NCI-H82 (cell line): ENCODE measurements at places on chromosomes 12 and 14.
A peak's percentile ranks its signal among the peaks of the same experiment; 100 is the strongest.

GRCh38 chr12:49055092-49055491 lies 5.5 kb downstream of the KMT2D start:
- no peak for DNase-seq

DNA sequence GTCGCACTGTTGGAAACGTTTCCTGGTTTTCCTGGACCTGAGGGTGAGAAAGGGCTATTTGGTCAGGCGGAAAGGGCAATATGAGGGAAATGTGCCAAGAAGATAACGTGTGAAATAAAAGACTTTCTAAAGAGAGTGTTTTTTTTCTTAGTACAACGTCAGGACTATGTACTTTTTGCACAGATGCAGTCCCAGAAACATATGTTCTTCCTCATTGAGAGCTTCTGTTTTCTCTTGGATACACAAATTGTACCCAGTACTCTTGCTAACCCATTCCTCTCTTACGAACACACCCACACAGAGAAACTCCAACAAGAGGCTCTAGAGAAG lies 669 bp upstream of the PKP2 start:
- DNase-seq, result no peak

DNA sequence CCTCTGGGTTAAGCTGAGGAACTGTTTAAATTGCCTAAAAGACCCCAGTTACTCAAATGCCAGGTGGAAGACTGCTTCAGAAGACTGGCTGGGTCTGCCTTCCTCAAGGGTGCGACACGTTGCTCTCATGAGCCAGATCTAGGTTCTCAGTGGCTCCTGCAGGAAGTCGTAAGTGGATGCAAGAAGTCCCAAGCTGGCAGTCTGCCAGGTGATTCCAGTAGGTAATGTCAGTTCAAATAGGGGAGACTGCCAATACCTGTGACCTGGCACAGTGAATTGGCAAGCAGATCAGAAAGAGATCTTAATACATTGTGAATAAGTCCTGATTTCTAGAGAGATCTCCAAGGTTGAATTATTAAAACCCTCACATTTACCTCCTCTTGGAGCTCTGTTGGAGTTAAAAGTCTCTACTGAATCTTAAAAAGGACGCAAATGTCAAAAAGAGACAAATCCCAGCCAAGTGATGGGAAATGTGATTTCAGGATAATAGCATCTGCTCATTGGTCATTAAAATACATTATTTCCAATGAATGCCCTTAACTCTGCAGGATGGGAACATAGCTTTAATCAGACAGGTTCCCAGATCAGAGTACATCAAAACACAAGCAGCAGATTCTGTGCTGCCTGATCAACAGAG lies 98.8 kb upstream of the FRMD6 start:
- DNase-seq, result peak; percentile 44

- DNase-seq, result no peak
Observed at GRCh38 chr14:55265197-55265596, 6.0 kb upstream of the FBXO34 start.

- no peak for DNase-seq
Observed at GRCh38 chr14:32083789-32084188, 6.7 kb downstream of the ARHGAP5 start.

DNA sequence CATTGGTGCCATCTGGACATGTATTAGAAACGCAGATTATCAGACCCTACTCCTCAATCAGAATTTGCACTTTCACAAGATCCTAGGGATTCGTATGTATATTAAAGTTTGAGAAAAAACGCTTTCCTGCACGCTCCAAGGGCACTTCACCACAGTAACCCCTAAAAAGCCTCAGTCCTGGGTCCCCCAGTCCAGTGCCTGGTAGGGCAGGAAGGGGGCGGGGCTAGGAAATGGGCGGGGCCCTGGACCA lies 369 bp downstream of the DEPDC4 start:
- DNase-seq, result no peak

DNA sequence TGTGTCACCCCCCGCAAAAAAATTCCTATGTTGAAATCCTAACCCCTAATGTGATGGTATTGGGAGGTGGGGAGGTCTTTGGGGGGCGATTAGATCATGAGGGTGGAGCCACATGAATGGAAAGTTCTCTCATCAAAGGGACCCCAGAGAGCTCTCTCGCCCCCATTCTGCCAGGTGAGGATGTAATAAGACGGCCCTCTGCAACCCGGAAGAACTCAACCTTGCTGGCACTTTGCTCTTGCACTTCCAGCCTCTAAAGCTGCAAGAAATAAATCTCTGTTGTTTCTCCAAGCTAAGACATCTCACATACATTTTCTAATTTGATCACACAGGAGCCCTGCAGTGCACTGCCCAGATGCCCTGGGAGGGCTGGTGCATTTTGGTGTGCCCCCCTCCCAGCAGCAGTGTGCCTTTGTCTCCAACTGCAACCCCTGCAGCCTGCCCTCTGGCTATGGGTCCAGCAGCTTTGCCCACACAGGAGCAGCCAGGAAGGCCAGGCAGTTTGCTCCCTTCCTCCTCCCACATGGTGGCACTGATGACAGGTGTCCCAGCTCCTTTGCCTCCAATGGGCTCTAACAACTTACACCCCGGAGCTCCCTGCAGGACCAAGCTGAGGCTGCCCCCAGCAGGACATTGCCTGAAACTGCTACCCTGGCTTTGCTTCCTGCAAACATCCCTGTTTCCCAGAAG lies 59.3 kb downstream of the C14orf132 start:
- peak; percentile 92 for DNase-seq

DNA sequence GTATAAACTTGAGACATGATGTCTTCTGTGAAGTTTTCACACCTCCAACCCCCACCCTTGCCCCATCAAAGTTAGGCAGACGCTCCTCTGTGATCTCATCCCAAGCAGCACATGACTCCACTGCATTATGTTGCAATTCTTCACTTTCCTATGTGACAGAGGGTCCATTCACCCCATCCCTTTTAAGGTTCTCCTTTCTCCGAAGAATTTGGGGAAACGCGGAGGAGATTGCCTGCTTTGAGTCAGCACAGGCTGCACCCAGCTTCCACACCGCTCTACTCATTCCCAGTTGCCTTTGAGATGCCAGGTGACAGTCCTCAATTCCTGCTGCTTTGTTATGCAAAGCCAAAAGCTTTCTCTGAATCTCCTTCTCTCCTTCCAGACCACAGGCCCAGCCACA lies 61.8 kb downstream of the PHLDA1 start:
- DNase-seq, result no peak

DNA sequence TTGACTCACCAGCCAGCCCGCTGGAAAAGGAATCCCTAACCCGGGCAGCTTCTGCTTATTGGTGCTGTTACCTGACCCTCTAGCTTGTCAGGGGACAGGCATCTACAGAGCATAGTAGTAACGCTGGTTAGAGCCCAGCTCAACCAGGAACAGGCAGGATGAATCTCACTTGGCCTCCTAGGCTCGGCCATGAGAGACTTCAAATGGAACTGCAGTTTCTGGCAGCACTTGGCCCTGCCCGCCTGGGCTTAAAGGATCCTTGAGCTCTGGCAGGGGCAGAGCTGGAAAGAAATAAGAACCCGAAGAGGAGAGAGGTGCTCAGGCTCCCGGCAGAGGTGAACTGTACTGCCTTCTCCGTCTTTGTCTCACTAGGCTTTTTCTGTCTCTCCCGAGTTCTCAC lies 2.3 kb upstream of the LHX5 start:
- no peak for DNase-seq

DNA sequence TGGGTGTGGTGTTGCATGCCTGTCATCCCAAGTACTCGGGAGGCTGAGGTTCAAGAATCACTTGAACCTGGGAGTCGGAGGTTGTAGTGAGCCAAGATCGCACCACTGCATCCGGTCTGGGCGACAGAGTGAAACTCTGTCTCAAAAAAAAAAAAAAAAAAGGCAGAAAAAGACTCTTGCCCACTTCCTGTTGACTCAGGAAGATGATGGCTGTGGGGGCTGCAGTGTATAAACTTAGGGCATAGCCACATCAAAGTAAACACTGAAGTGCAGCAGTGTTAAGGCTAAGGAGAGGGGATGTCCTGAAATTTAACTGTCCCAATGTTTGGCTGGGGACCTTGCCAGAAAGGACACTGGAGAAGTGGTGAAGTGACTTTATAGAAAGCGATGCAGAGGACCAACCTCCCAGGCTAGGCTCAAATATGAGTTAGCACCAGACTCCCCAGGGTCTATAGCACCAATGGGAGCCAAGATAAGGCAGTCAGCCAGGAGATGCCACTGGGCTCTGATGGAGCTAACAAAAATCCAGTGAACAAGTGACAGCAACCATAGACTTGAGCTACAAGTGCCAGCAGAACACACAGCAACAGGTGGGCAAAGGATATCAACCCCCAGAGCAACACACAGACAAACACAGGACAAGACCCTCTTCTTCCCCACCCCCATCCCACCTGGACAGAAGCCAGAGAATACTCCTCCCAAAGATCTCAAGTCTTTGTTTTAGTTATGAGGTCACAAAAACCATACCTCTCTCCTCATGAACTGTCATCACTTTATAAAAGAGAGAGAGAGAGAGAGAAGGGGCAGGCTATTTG lies 28.0 kb downstream of the NELL2 start:
- DNase-seq, result peak; percentile 8

- DNase-seq, result no peak
Observed at GRCh38 chr12:80226576-80226975, 127.2 kb downstream of the OTOGL start.

DNA sequence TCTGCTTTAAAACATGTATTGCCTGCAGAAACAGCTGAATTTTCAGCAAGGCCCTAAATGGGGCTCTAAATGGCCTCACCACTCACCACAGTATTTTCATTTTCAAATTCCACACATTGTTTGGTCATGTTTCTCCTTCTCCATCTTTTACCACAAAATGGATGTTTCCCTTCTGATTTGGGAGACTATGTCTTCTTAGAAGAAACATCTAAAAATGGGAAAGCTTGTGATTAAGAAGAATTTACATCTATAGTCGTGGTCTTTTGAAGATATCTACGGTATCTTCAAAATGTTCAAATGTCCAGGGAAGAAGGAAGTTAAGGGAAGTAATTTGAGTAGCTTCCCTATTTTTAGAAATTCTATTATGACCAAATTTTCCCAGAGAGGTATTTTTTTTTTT lies 20.7 kb upstream of the TUBA1C start:
- no peak for DNase-seq

DNA sequence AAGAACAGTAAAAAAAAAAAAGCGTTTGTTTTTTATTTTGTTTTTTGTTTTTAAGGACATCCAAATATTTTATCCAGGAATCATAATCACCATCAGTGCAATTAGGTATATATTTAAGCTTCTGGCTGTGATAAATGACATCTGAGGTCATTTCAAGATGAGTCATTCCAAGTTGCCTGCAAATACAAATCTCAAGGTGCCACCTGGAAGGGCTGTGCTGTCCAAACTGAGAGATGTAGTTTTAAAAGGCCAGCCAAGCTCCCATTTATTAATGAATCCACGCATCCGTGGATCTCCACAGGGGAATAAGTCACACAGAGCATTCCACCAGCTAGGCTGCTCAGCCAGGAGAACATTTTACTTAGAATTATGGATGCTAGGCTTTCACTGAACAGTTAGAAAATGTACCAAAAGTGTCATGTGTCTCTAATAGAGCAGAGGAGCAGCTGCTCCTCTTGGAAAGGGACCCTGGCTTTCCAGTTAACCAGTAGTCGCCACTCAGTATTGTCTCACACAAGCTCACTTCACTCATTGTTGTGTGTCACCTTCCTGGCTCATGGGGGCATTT lies 1151.4 kb upstream of the TMEM132C start:
- no peak for DNase-seq

DNA sequence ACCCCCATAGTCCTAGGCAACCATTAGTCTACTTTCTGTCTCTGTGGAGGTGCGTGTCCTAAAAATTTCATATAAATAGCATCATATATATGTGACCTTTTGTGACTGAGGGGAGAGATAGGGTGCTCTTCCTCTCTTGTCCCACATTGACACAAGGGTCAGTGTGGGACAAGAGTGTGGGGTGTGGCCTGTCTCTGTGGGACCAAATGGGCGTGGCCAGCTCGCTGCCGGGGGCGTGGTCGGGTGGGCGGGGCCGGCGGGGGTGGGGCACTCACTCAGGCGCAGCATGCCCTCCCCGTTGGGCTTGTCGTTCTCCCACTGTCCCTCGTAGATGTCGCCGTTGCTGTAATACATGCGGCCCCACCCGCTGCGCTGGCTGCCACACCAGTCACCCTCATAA lies 15.5 kb downstream of the MORN3 start:
- DNase-seq, result peak; percentile 7
